ENCODE measurements at places on chromosomes 2 and 18.

DNA sequence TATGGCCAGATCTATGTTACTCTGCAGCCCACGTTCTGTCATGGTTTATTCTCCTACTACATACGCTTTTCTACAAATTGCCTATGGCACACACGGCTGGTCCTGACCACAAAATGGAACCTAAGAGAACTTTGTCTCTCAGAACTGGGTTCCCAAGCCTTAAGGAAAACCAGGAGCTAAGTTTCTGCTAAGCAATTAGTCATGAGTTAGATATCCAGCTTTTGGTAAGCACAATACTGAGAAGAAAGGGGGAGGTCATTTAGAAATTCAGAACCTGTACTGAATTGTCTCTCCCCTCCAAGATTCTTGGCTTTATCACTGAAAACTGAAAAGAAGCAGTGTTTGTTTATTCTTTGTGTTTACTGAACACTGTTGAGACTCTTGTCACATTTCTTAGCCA, 283.5 kb upstream of the TANK start:
- DNase-seq, result no peak

DNA sequence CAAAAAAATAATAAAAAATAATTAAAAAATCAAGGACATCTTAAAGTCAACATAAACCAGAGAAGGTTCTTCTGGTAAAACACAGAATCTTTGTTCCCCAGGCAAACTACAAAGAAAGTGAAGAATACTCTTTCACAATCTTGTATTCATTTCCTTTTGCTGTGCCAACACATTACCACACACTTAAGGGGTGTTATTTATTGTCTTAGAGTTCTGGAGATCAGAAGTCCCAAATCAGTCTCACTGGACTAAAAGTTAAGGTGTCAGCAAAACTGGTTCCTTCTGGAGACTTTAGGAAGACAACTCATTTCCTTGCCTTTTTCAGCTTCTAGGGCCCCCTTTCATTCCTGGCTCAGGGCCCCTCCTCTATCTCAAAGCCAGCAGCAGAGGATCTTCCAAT, 12.2 kb upstream of the CAB39 start:
- DNase-seq, result no peak

GRCh38 chr2:168241208-168241607, 6.2 kb downstream of the STK39 start:
- DNase-seq, result no peak

GRCh38 chr18:30632071-30632698, 410.4 kb downstream of the DSC3 start:
- DNase-seq, result peak; percentile 17

- no peak for DNase-seq
Observed at GRCh38 chr2:199663157-199663556, 187.8 kb downstream of the FTCDNL1 start.

DNA sequence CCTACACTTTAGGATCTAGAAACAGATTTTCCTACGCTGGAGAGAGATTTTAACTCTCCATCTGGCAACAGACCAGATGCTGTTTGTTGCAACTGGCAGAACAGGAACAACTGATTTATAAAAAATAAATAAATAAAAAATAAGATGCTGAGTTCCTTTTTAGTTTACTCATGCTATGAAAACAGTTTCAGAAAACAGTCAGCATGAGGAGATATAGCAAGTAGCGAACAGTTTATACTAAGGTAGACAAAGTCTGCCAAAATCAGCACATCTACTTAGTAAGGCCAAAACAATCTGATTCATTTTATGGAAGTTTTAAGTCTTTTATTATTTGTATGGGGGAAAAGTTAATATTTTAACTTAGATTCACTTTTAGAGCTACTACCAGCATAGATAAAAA, 974.0 kb upstream of the CNTNAP5 start:
- DNase-seq, result no peak

DNA sequence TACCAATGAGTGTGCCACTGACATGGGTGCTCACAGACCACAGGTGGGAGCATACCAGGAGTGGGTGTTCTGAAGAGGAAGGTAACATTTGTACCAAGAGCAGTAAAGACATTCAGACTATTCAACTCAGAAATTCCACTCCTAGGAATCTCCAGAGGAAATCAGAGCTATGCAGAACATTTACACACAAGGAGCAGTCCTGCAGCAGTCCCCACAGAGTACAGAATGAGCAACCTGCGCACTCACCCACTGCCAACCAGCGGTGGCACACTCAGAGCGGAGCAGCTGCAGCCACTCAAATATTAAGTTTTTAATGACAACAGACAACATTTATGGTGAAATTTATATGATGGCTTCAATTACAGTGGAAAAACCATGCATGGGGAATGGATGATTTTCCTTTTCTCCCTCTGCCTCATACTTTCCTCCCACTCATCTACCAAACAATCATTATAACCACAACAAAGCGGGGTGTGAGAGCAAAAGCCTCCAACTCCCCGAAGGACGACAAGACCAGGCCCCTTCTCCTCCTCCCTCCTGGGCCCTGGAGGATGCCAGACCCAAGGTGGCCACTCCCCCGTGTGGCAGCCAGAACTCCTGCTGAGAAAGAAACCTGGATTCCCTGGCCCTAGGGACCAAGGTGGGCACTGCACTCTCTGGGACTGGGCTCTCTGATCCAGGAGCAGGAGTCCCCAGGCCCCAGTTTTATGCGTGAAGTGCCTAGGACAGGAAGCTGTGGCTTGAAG, 5.4 kb downstream of the HS6ST1 start:
- no peak for DNase-seq

- no peak for DNase-seq
Observed at GRCh38 chr2:187168720-187169713, 279.0 kb downstream of the CALCRL start.

GRCh38 chr2:220036431-220036830, 409.0 kb downstream of the SLC4A3 start:
- no peak for DNase-seq

- no peak for DNase-seq
Observed at GRCh38 chr2:203694191-203694590, 12.2 kb upstream of the CD28 start.

DNA sequence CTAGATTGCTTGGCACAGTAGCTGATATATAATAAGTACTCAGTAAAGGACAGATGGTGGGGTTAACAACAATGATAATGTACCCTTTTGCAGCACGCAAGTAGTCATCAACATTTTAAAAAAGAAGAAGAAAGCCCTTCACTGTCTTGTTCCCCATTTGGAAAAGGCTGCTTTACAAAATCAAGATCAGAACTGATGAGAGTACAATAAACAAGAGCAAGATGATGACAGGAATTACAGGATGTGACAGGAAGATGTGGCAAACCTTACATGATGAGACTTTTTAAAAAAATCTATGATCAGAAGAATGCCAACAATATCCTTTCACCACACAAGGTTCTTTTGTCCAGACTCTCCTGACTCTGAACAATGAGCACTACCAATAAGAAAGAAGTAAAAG, 9.1 kb downstream of the TYW5 start:
- DNase-seq, result no peak

- DNase-seq, result no peak
Observed at GRCh38 chr18:49572611-49573345, 10.9 kb downstream of the LIPG start.

DNA sequence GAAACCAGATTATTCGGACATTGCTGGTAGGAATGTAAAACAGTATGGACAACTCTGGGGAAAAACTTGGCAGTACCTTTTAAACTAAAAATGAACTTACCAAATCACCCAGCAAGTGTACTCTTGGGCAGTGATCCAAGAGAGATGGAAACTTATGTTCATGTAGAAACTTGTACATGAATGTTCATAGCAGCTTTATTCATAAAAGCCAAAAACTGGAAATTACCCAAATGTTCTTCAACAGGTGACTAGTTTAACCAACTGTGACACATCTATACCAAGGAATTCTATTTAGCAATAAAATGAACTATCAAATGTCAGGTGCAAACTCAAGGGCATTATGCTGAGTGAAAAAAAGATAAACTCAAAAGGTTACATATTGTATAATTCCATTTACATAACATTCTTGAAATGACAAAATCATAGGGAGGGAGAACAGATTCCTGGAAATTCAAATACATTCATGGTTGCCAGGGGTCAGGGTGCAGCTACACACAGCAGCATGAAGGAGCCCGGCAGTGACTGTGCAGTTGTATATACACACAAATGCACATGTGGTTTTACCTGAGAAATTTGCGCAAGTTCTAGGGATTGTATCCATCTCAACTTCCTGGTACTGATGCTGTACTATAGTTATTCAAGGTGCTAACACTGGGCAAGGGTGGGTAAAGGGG, 3.5 kb upstream of the RNU4ATAC start:
- no peak for DNase-seq

GRCh38 chr2:26479789-26480565, 2.1 kb upstream of the OTOF start:
- DNase-seq, result no peak

- DNase-seq, result peak; percentile 93
Observed at GRCh38 chr18:58867281-58867961, 2.7 kb downstream of the ZNF532 start.

GRCh38 chr2:147076634-147077033, 768.2 kb upstream of the ACVR2A start:
- no peak for DNase-seq

- peak; percentile 28 for DNase-seq
Observed at GRCh38 chr2:29238497-29238896, 123.3 kb downstream of the CLIP4 start.

DNA sequence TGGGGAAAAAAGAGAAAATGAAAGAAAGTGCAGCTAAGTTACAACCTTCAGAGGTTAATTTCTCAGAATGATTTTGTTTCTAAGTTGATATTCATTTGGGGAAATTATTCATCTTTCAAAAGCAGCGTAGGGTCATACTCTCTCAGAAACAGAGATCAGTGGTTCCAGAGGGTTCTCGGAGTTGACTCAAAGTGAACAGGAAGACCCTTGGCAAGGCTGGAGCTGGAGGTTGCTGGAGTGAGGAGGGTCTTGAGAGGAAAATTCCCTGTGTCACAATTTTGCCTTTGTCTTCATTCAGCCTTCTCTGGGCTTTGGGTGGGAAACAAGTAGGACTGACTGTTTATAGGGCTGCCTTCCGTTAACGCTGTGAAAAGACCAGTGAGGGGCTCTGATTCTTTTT, 168.2 kb downstream of the ICOS start:
- DNase-seq, result no peak

DNA sequence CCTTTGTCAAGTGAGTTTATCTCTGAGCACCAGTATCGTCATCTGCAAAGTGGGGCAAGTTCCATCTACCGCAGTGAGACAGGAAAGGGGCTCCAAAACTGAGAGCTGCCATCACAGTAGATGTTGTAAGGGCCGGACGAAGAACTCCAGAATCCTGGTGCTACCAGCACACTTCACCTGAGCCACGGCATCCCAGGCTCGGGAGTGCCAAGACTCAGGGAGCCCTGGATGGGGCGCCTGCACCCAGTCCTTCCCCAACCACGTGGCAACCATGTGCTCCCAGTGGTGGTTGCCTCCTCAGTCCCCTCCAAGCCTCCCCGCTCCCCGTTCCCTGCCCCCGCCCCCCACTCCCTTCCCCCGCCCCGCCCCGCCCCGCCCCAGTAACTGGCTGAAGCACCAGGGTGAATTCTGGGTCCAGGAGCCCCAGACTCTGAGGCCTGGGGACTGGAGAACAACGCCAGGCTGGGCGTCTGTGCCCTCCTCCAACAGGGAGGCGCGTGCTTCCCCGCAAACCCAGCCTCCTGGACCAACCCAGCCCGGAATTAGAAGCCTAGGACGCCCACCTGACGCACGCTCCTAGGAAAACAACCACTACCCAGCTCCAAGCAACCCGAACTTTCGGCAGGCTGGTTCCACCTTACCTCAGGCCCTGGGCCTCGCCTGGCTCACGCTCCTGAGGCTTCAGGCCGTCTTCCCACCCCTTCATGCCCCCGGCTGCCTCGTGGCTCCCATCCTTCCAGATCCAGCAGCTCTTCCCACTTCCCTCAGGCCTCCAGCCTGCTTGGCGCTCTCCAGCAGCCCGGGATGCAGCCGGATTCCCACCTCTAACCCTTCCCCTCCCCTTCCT, 67.6 kb downstream of the LAMA3 start:
- peak; percentile 7 for DNase-seq

- DNase-seq, result no peak
Observed at GRCh38 chr2:162556996-162557395, 213.1 kb downstream of the GCA start.

DNA sequence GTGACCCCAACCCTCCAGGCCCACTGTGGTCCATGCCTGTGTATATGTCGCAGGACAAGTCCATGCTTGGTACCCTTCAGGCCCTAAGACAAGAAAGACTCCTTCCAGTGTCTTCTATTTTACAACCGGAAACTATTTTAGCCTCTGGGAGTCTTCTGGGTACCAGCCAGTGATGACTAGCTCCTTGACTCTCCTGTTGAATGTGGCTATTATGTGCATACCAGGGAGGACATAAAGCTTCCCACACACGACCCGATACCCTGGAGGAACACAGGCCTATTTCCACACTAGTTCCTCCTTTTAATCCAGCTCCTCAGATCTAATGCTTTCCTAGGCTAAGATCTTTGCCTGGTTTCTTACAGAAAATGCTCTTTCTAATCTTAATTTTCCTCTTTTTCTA, 178.1 kb downstream of the NCKAP5 start:
- DNase-seq, result no peak

DNA sequence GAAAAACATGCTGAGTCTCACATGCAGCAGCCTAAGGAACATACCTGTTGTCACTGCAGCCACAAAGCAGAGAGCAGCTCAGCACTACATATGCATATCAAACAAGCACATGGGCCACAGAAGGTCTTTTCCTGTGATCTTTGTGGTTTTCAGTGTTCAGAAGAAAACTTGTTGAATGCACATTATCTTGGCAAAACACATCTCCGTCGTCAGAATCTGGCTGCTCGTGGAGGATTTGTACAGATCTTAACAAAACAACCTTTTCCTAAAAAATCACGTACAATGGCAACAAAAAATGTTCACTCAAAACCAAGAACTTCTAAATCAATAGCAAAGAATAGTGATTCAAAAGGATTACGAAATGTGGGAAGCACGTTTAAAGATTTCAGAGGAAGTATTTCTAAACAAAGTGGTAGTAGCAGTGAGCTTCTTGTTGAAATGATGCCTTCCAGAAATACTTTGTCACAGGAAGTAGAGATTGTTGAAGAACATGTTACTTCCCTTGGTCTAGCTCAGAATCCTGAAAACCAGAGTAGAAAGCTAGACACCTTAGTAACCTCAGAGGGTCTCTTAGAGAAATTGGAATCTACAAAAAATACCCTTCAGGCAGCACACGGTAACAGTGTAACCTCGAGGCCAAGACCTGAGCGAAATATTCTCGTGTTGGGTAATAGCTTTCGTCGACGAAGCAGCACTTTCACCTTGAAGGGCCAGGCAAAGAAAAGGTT, 34.1 kb downstream of the ZNF407 start:
- DNase-seq, result no peak

DNA sequence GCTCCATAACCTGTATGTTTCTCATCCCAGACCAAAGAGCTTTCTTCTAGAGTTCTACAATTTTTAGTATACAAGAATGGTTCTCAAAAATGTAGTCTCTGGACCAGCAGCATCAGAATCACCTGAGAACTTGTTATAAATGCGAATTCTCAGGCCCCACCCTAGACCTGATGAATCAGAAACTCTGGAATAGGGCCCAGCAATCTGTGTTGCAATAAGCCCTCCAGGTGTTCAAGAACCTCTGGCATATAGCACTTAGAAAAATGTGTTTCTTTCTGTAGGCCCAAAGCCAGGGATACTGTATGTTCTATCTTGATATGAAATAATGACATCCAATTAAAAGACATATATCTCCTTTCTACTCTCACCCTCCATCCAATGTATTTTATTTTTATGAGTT, 10.4 kb downstream of the PAIP2B start:
- DNase-seq, result no peak

Data from iPS DF 19.7 (cell line).